ENCODE measurements at places on chromosomes 16 and 17.
A peak's percentile ranks its signal among the peaks of the same experiment; 100 is the strongest.

- no peak for DNase-seq
These were observed 39.8 kb upstream of the AKAP1 start for GRCh38 chr17:57044976-57045867.

GRCh38 chr16:4591706-4592470, 22.8 kb downstream of the UBALD1 start:
- no peak for DNase-seq

GRCh38 chr16:50853329-50853728, 111.4 kb downstream of the CYLD start:
- no peak for DNase-seq

DNA sequence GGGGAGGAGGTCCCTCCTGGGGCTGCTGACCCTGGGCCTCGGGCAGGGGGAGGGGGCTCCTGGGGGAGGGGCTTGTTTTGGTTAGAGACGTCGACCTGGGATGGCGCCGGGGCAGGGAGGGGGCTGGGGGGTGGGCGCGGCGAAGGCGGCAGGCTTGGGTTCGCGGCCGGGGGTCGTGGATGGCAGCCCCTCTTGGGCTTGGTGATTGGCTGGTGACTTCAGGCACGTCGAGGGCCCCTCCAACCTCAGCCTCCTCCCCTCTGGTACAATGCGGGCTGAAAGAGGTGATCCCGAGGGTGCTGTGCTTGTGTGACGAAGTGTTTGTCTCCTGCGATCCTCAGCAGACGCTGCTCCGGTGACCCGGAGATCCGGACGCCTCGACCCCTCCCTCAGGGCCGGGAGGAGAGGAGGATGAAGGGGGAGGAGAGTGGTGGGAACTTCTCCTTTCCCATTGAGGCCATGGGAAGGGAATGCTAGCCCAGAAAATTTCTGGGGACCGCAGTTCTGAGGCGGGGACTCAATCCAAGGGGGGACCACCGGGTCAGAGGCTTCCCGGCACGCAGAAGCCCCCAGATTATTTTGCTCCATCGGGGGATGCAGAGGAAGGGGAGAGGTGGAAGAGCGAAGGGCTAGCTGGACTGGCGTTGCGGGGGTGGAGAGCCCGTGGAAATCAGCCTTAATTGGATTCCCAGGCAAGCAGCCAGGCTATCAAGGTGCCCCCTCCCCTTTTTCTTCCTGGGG, 43.9 kb downstream of the RAI1 start:
- DNase-seq, result no peak

- peak; percentile 58 for DNase-seq
These were observed 153.8 kb downstream of the SNX11 start for GRCh38 chr17:48261297-48261880.

DNA sequence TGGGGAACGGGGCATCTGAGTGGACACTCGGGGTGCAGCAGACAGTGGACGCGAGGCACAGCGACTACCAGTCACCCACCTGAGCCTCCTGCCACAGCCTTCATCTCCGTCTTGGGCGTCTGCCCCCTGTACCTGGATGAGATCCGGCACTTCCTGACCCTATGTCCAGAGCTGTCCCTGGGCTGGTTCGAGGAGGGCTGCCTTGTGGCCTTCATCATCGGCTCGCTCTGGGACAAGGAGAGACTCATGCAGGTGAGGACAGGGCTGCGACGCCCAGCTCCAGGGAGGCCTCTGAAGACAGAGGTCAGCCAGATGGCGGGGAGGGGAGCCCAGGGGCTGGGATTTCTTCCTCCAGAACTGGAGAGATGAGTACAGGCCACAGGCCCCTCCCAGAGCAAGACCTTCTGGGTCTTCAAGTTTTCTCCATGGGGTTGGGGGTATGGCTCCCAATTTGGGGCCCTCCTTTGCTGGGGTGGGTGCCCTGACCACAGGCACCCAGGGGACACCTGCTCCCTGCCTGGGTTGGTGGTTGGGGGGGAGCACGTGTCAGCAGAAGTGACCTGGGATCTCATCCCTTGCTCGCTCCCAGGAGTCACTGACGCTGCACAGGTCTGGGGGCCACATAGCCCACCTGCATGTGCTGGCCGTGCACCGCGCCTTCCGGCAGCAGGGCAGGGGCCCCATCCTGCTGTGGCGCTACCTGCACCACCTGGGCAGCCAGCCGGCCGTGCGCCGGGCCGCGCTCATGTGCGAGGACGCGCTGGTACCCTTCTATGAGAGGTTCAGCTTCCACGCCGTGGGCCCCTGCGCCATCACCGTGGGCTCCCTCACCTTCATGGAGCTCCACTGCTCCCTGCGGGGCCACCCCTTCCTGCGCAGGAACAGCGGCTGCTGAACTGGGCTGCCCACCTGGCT, 1.9 kb downstream of the AANAT start:
- DNase-seq, result no peak

DNA sequence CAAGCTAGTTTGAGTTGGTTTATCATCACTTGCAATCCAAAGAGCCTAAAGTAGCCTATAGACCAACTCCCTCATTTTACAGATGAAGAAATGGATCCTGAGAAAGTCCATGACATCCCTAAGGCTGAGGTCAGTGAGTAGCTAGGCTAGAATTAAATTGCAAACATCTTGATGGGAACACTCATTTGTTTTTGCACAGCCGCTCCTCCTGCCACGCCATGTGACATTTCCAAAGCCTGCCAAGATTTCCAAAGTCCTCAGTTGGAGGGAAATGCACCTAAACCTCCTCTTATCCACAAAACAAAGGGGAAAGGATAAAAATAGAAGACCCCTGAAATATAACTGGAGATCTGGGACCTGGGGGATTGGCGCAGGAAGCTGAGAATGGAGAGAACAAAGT, 15.0 kb downstream of the TMEM92 start:
- DNase-seq, result no peak

- no peak for DNase-seq
These were observed 1070.0 kb downstream of the CDH11 start for GRCh38 chr16:64051824-64052223.

DNA sequence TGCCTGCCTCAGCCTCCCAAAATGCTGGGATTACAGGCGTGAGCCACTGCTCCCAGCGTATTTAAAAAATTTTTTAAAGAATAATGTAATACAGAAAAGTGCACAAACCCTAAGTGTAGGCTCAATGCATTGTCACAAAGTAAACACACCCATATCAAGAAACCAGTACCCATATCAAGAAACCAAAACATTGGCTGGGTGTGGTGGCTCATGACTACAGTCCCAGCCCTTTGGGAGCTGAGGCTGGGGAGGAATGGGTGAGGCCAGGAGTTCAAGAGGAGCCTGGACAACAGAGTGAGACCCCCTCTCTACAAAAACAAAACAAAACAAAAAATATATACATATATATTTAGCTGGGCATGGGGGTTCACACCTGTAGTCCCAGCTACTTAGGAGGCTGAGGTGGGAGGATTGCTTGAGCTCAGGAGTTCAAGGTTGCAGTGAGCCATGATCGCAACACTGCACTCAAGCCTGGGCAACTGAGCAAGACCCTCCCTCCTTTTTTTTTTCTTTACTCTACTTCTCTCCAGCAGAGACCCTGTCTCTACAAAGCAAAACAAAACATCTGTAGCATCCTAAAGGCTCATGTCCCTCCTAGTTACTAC, 9.3 kb upstream of the PRR14 start:
- no peak for DNase-seq

GRCh38 chr16:67928561-67929364, 2.9 kb downstream of the CTRL start:
- no peak for DNase-seq
